ENCODE measurements at places on chromosomes 1 and 21.

- no peak for DNase-seq
Observed at GRCh38 chr21:25387665-25388064, 219.6 kb downstream of the MRPL39 start.

DNA sequence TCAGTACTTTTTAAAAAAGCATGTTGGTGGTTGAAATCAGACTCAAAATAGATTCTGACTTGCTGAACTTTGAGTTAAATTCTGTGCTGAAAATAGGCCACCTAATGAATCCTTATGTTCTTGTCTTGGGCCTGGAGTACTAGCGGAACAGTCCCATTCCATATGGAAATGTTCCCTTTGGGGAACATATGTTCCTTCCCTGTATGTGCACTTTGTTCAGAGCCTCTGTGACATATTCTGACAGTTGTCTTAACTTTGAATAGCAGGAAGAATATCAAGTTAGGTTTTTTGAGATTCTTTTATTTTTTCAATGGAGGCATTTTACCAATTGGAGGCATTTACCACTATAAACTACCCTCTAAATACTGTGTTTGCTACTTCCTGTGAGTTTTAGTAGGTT lies 1667.8 kb downstream of the PLA2G4A start:
- DNase-seq = no peak

DNA sequence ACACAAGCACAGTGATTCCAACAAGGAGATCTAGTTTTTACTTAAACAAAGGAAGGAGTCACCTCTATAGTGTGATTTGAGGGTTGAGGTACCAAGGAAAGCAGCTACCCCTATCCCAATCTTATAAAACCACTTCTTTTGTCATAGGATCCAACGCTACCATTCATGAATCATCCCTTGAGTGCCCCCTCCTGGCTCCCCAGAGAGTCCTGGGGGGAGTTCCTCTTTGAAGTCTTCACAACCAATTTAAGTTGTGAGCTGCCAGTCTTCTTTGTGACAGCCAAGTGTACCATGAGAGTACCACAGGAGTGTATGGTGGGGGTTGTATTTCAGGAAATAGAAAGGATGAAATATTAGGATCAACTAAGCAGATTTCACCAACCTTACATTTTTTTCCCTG lies 39.1 kb upstream of the NHLH2 start:
- no peak for DNase-seq

DNA sequence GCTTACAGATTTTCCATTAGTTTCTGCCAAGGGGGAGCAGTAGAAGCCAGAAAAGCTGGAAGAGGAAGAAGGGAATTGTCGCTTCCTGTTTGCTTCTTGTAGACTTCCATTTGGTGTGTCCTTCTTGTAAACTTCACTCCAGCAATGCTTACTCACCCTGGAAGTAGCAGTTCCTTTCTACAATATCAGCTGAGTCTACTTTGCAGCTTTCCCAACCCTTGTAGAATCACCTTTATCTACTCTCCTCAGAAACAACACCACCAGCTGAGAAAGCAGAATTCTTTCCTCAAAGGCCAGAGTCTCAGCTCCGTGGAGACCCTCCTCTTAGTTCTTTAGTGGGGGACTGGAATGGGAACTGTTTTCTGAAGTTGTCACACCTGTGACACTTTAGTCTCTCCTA lies 1136.7 kb upstream of the TMPRSS15 start:
- no peak for DNase-seq

GRCh38 chr1:169121146-169121923 lies 14.8 kb downstream of the ATP1B1 start:
- DNase-seq = no peak

DNA sequence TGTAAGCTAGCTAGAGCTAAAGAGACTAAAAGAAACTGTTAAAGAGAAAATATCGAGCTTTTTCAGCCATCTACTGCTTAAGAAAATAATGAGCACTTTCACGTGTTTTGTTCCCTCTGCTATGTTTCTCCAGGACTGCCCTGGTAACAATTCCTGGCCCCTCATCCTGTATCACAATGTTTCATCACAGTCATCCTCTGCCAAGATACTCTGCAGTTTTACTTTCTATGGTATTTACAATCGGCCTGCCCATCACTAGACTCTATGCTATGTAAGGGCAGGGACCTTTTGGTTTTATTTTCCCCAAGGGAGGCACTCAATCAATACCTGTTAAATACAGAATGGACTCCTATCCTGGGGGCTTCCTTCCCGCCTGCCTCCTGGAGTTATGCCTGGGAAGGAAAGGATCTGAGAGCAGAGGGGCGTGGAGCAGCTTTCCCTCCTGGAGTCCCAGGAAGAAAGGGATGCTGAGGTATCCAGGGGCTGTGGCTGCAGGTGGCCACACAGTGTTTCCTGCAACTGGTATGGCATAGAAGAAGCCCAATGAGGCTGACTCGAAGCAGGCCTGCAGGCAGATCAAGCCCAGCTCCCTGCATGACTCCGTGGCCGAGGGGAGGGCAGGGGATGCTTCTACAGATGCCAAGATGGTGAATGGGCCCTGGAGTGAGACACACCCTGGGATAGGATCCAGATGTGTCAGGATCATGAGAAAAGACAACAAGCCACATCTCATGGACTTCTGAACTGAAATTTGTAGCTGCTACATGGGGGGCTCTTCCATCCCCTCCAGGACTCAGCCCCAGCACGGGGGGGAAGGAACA lies 52.9 kb downstream of the MATN1 start:
- DNase-seq = no peak

DNA sequence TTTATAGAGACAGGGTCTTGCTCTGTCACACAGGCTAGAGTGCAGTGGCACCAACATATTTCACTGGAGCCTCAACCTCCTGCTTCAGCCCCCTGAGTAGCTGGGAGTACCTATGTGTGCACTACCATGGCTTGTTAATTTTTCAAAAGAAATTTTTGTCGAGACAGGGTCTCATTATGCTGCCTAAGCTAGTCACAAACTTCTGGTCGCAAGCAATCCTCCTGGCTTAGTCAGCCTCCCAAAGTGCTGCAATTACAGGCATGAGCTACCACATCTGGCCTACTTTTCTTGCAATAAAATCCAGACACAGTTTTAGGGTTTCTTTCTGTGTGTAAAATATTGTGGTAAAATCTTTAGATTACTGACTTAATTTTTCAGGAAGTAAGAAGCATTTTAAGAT lies 27.9 kb upstream of the NTPCR start:
- DNase-seq = no peak

- DNase-seq = no peak
Observed at GRCh38 chr1:17184161-17184665, 20.7 kb upstream of the PADI1 start.

GRCh38 chr21:37532868-37533780 lies 166.6 kb downstream of the DYRK1A start:
- peak; percentile 5 for DNase-seq

GRCh38 chr1:41239988-41240610 lies 2.0 kb downstream of the SCMH1 start:
- DNase-seq = peak; percentile 38

- no peak for DNase-seq
Observed at GRCh38 chr1:185701650-185702049, 32.5 kb upstream of the HMCN1 start.

- no peak for DNase-seq
Observed at GRCh38 chr1:166852918-166853317, 13.6 kb downstream of the POGK start.

GRCh38 chr1:72462186-72462905 lies 180.0 kb upstream of the NEGR1 start:
- no peak for DNase-seq

DNA sequence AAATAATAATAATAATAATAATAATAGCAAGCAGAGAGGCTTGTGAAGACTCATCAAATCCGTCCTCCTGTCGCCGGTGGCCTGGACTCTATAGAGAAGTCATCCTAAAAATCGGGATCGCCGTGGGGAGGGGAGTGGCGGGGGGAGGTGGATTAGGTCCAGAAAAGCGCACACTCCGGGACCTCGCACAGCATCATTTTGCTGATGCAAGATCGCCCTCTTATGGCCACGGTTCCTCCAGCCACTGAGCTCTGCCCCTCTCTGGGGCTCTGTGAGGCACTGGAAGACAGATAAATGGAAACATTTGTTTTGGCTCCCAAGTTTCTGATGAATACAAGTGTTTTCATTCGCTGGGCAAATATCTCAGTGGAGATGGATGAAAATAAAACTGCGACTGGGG lies 612.0 kb downstream of the MATN1 start:
- no peak for DNase-seq

GRCh38 chr1:96522927-96523326 lies 198.7 kb upstream of the PTBP2 start:
- DNase-seq = no peak

DNA sequence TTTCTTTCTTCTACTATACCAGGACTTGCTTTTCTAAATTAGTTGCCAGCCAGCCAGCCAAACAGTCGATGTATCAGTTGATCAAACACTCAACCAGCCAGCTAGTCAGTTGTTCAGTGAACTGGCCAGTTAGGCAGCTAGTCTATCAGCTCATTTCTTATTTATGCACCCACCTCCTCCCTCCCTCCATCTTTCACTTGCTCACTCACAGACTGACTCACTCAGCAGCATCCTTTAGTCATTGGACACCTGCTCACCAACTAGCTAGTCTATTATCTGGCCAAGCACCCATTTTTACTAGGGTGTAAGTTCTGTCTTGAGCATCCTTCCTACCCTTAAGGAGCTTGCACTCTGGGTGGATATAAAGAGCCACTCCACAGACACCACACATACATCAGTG lies 5.9 kb upstream of the SPRR4 start:
- DNase-seq = no peak

DNA sequence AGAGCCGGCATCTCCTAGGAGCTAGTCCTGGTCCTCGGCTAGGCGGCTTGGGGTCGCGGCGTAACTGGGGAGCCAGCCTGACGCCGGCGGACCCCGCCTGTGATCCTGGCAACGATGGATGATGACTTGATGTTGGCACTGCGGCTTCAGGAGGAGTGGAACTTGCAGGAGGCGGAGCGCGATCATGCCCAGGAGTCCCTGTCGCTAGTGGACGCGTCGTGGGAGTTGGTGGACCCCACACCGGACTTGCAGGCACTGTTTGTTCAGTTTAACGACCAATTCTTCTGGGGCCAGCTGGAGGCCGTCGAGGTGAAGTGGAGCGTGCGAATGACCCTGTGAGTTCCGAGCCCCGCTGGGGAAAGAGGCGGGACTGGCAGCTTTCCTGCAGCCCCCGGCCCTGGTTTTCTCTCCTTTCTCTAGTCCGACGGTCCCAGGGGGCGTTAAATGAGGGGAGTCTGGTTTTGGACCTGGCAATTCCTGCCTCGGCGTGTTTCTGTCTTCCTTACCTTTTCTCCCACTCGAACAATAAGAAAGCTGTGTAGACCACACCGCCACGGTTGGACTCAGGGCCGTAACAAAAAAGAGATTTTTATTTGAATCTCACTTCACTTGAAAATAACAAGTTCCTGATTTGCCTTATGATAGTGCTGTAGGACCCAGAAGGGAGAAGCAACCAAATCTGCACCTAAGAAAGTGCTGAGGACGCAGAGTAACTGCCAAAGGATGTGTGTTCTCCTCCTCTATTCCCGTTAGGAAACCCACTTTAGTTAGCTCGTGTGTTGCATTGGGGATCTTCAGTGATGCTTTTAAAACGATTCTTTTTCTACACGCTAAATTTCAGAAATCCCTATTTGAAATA lies at the start of gene SPRTN:
Gene SPRTN, plus strand, starts transcription at position 24 of the 859 bp plus-strand sequence. Its CDS starts 91 bp downstream, at position 115.
- DNase-seq = no peak

DNA sequence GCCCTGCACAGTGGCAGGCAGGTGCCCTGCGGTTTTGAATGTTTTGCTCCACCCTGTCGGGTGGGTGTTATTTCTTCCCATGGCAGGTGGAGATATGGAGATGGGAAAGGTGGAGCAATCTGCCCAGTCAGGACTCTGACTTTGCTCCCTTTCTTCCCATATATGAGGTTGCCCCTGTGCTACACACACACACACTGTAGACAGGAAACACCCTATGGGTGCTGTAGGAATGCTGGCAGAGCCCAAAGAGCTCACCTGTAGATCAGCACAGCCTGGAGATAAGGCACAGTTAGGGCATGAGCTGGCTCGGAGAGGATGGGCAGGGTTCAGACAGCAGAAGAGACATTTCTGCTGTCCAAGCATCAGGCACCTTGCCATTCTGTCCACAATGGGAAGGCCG lies 246.0 kb upstream of the AJAP1 start:
- DNase-seq = no peak

GRCh38 chr1:205009670-205010069 lies 33.3 kb upstream of the CNTN2 start:
- DNase-seq = no peak

- no peak for DNase-seq
Observed at GRCh38 chr21:42830456-42831455, 48.6 kb downstream of the WDR4 start.

DNA sequence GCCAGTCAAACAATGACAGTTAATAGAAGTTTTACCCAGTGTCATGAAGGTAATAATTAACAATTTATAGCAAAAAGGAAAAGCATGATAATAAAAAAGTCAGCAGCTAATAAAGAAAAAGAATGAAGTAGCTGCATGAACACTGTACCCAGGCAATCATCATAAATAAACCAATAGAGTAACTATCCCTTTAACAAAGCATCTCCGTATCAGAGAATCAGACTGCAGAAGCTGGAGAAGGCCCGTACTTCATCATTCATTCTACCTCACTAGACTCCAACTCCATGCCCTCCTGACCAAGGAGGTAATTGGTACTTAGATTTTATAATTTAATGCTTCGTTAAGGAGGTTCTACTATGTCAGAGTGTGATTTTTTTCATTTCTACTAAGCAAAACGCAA lies 140.5 kb downstream of the NEGR1 start:
- DNase-seq = no peak

- DNase-seq = no peak
Observed at GRCh38 chr1:208089761-208090370, 154.3 kb downstream of the PLXNA2 start.

DNA sequence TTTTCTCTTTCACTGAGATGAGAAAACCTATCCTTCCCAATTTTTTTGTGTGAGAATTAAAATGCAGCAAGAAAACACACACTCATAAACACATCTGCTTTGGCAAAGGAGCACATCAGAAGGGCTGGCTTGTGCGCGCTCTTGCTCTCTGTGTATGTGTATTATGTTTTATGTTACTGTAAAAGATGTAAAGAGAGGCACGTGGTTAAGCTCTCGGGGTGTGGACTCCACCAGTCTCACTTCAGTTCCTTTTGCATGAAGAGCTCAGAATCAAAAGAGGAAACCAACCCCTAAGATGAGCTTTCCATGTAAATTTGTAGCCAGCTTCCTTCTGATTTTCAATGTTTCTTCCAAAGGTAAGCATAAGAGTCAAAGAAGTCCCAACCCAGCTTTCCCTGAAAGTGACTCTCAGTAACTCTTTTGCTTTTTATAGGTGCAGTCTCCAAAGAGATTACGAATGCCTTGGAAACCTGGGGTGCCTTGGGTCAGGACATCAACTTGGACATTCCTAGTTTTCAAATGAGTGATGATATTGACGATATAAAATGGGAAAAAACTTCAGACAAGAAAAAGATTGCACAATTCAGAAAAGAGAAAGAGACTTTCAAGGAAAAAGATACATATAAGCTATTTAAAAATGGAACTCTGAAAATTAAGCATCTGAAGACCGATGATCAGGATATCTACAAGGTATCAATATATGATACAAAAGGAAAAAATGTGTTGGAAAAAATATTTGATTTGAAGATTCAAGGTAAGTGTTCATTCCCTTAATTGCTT lies at the start of gene CD2:
Gene CD2, plus strand, starts transcription at position 233 of the 780 bp plus-strand sequence. Its CDS starts 63 bp downstream, at position 296.
- DNase-seq = no peak

GRCh38 chr1:890661-891060 lies 33.1 kb upstream of the SAMD11 start:
- no peak for DNase-seq

- DNase-seq = no peak
Observed at GRCh38 chr1:73310797-73311381, 887.1 kb downstream of the LRRIQ3 start.
